ENCODE measurements at places on chromosomes 2 and 18. TPM values are rescaled to one million over a fixed set of nuclear protein-coding genes. Genes with fewer than 3 reads are reported as not detected.

Gene HOXD9
- total RNA-seq = not detected

Gene ESPNL
- total RNA-seq = 0.23 TPM

Gene STAT4
- 16.1 TPM for total RNA-seq

Gene TMEM163
- total RNA-seq = 41.3 TPM

Gene CD207
- total RNA-seq = not detected

Gene LTBP1
- 19.8 TPM for total RNA-seq

Gene BOLL
- total RNA-seq = 1.4 TPM

Gene CCDC150
- total RNA-seq = 9.2 TPM

Gene FAM117B
- 34.1 TPM for total RNA-seq

Gene C2orf15
- 17.5 TPM for total RNA-seq

Gene PDE1A
- 34.4 TPM for total RNA-seq

Gene ALPI
- total RNA-seq = not detected

Gene CXCR1
- total RNA-seq = not detected

Gene SLC11A1
- 3.5 TPM for total RNA-seq

Gene NEUROD1
- total RNA-seq = 0.69 TPM

Gene ZC3H6
- 25.4 TPM for total RNA-seq

Gene SCLY
- 11.1 TPM for total RNA-seq

Gene CIB4
- total RNA-seq = not detected

Gene CFC1
- 9.2 TPM for total RNA-seq

Gene HOXD13
- not detected for total RNA-seq

Gene MDH1B
- 13.4 TPM for total RNA-seq

Gene SCYGR7
- not detected for total RNA-seq

Gene UPP2
- total RNA-seq = 0.69 TPM

Gene EPHA4
- total RNA-seq = 190 TPM

Gene IL1F10
- total RNA-seq = not detected

Gene TTN
- 2.3 TPM for total RNA-seq

Gene ESCO1
- total RNA-seq = 32.1 TPM

Gene ARHGEF33
- 6.0 TPM for total RNA-seq

Gene VSNL1
- total RNA-seq = 128 TPM

Gene SERPINB4
- total RNA-seq = not detected

Gene TEKT4
- 2.5 TPM for total RNA-seq

Gene PCGF1
- total RNA-seq = 9.5 TPM

Gene FABP1
- not detected for total RNA-seq

Gene NT5C1B
- not detected for total RNA-seq

Gene KCTD1
- 33.4 TPM for total RNA-seq

Gene TDRD15
- total RNA-seq = under 0.01 TPM

Gene LPIN2
- total RNA-seq = 58.8 TPM

Gene DARS1
- total RNA-seq = 58.8 TPM

Gene ALK
- 21.0 TPM for total RNA-seq

Gene INHA
- 0.69 TPM for total RNA-seq

Gene KANSL3
- total RNA-seq = 33.7 TPM

Gene CHRNG
- total RNA-seq = not detected

Gene KCNS3
- 2.8 TPM for total RNA-seq

Gene TET3
- total RNA-seq = 18.9 TPM

Gene ABCG5
- 0.23 TPM for total RNA-seq

Gene CREB1
- 86.0 TPM for total RNA-seq

Gene COLEC11
- 1.2 TPM for total RNA-seq

Gene PDCD1
- total RNA-seq = 0.23 TPM

Gene PHLPP1
- 27.9 TPM for total RNA-seq
